ENCODE measurements at places on chromosomes 1 and 21. TPM values are rescaled to one million over a fixed set of nuclear protein-coding genes. Genes with fewer than 3 reads are reported as not detected.
A peak's percentile ranks its signal among the peaks of the same experiment; 100 is the strongest.

DNA sequence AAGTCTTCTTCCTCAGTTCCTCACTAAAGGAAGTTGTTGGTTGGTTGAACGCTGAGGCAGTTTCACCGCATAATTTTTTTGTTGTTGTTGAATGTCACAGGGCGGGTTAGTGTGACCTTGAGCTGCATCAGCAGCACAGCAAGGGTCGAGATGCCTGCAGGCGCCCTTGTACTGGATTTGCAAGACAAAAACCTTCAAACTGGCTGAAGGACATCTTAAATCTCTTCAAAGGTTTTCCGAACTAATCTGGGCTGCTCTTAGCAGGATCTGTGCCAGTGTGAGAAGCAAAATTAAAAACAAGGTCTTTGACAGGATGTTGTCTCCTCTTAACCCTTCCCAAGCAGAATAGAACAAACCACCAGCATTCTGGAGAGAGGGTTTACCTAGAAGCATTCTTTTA, 59.4 kb downstream of the NRIP1 start:
- no peak for DNase-seq
- H3K36me3 ChIP-seq, result peaks cover 4% of the 10 kb centered on the region
- H3K4me1 ChIP-seq, result peaks cover 8% of the 10 kb centered on the region
- no peak overlapping the region for H3K4me3 ChIP-seq
- H3K27ac ChIP-seq, result no peak overlapping the region

Gene EPHB2
- 0.29 TPM for polyA plus RNA-seq

GRCh38 chr21:45269861-45270260, 17.8 kb downstream of the POFUT2 start:
- no peak overlapping the region for H3K27ac ChIP-seq
- no peak overlapping the region for H3K4me3 ChIP-seq
- no peaks in the 10 kb centered on the region for H3K27me3 ChIP-seq
- H3K36me3 ChIP-seq, result peaks cover 16% of the 10 kb centered on the region
- H3K4me1 ChIP-seq, result no peaks in the 10 kb centered on the region
- DNase-seq, result no peak

Gene PTGFR
- 0.46 TPM for polyA plus RNA-seq

- no peak overlapping the region for H3K27ac ChIP-seq
- no peaks in the 10 kb centered on the region for H3K27me3 ChIP-seq
- H3K4me1 ChIP-seq, result peaks cover 6% of the 10 kb centered on the region
- DNase-seq, result no peak
- no peak overlapping the region for H3K4me3 ChIP-seq
- H3K36me3 ChIP-seq, result no peaks in the 10 kb centered on the region
These were observed 21.2 kb upstream of the JUN start for GRCh38 chr1:58804853-58805565.

DNA sequence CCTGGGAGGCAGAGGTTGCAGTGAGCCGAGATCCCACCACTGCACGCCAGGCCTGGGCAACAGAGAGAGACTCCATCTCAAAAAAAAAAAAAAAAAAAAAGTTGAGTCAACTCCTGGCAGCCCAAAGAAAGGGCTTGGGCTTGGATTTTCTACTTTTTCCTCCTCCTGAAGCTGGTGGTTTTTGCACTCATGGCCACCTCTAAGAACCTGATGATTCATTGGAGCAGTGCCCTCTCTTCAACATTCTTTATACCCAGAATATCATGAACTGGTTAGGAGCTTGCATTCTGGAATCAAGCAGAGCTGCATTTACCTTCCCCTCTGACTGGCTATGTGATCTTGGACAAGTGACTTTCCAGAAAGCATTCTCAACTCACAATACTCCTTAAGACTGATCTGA, 3.5 kb upstream of the ACTA1 start:
- H3K36me3 ChIP-seq, result peaks cover 6% of the 10 kb centered on the region
- no peak overlapping the region for H3K27ac ChIP-seq
- DNase-seq, result no peak
- peaks cover 3% of the 10 kb centered on the region for H3K4me1 ChIP-seq
- H3K27me3 ChIP-seq, result peaks cover 9% of the 10 kb centered on the region

- no peak for DNase-seq
- peaks cover 2% of the 10 kb centered on the region for H3K4me1 ChIP-seq
- no peaks in the 10 kb centered on the region for H3K36me3 ChIP-seq
These were observed 15.1 kb downstream of the KIAA1614 start for GRCh38 chr1:180927841-180928240.

Gene AADACL3
- not detected for polyA plus RNA-seq

DNA sequence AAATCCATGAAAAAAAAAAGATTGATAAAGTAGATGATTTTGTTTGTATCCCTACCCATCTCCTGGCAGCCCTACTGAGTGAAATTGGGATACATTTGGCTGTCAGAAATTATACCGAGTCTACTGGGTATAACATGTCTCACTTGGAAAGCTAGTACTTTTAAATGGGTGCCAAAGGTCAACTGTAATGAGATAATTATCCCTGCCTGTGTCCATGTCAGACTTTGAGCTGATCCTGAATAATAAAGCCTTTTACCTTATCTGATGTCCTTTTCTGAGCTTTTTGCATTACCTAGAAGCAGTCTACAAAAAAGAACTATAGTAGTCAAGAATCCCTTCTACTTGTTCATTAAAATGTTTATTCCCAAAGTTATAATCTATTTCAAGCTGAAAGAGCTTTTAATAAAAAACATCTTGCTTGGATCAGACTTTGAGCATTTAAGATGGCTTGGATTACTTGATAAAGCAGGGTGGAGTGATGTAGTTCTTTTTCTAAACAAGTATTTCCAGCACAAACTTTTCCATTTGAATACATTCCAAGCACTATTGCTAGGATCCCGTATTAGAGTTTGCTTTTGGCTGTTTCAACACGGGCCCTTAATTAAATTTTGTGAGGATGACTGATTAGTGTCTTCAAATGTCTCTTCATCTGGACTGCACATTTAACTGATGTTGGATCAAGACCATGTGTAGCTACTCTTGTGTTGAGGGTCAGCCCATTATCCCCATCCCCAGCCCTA, 69.2 kb downstream of the DTL start:
- no peaks in the 10 kb centered on the region for H3K36me3 ChIP-seq
- H3K27ac ChIP-seq, result no peak overlapping the region
- H3K27me3 ChIP-seq, result no peaks in the 10 kb centered on the region
- no peak for DNase-seq
- H3K4me3 ChIP-seq, result no peak overlapping the region
- no peaks in the 10 kb centered on the region for H3K4me1 ChIP-seq

DNA sequence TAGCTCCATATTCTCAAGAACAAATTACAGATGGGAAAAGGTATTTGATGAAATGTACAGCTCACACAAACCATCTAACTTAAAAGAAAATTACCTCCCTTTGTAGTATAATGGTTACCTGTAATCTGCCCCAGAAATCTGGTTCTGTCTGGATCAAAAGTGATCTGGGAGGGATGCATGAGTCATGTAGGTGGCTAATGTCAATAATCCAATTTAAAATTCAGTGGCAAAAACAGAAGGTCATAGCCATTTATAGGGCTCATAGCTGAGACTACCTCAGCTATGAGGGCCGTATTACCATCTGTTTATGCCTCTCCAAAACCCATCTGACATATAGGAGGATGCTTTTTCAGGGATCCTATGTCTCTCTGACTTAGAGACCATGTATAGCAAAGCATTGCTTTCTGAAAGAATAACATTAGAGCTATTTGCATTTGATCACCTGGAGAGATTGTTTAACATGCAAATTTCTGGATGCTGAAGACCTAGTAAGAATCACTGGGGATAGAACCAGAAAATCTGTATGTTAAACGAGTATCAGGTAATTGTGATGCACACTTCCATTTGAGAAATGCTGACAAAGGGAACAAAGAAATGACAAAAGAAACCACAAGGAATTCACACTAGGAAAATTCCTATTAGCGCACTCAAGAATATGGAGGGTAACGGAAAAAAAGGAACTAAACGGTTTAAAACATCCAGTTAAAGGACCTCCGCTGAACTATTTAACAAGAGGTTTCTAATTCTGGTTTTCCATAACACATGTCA, 17.6 kb downstream of the PAXBP1 start:
- peaks cover 41% of the 10 kb centered on the region for H3K36me3 ChIP-seq
- no peaks in the 10 kb centered on the region for H3K27me3 ChIP-seq
- DNase-seq, result no peak
- H3K27ac ChIP-seq, result no peak overlapping the region
- no peak overlapping the region for H3K4me3 ChIP-seq
- H3K4me1 ChIP-seq, result no peaks in the 10 kb centered on the region

DNA sequence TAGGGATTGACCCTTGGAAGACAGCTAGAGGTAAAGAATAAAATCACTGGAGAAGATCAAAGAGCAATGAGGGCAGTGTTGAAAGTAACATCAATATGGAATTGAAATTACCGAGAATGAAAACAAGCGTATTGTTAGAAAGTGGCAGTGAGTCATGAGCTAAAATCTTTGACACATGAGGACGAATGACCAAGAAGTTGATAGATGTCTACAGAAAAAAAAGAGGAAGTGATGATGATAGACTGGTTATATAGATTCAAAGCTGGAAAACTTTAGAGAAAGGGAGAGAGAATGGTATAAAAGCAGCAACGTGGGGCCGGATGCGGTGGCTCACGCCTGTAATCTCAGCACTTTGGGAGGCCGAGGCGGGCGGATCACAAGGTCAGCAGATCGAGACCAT, 12.5 kb upstream of the DNM3 start:
- no peaks in the 10 kb centered on the region for H3K27me3 ChIP-seq
- no peaks in the 10 kb centered on the region for H3K36me3 ChIP-seq
- H3K4me3 ChIP-seq, result no peak overlapping the region
- no peak for DNase-seq
- H3K27ac ChIP-seq, result no peak overlapping the region

- DNase-seq, result no peak
- H3K4me3 ChIP-seq, result no peak overlapping the region
- no peaks in the 10 kb centered on the region for H3K27me3 ChIP-seq
- no peak overlapping the region for H3K27ac ChIP-seq
- no peaks in the 10 kb centered on the region for H3K36me3 ChIP-seq
- no peaks in the 10 kb centered on the region for H3K4me1 ChIP-seq
These were observed 383.3 kb upstream of the PROX1 start for GRCh38 chr1:213604477-213604876.

GRCh38 chr1:62228136-62228882, 33.7 kb downstream of the L1TD1 start:
- no peaks in the 10 kb centered on the region for H3K4me1 ChIP-seq
- no peaks in the 10 kb centered on the region for H3K27me3 ChIP-seq
- H3K27ac ChIP-seq, result no peak overlapping the region

Gene KRTAP21-2
- polyA plus RNA-seq, result not detected

Gene SUSD4
- 1.9 TPM for polyA plus RNA-seq

Gene B4GALT2
- polyA plus RNA-seq, result 31.5 TPM

DNA sequence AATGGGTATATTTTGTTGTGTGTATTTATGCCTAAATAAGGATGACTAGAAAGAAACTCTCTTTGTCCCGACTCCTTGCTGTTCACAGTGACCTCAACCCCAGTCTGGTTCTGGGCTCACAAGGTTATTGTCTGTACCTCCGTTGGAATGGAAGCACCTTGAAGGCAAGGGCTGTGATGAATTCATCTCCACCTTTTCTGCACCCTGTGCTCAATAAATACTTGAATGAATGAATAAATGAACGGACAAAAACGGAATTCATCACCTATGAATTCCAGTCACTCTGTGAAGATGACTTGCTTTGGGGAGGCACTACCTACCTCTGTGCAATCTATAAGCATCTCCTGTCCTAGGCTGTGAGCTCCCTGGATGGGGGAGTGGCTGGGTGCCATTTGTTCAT, 39.3 kb downstream of the HSPG2 start:
- no peak for DNase-seq
- no peak overlapping the region for H3K4me3 ChIP-seq
- no peaks in the 10 kb centered on the region for H3K36me3 ChIP-seq
- H3K27me3 ChIP-seq, result no peaks in the 10 kb centered on the region
- no peak overlapping the region for H3K27ac ChIP-seq

DNA sequence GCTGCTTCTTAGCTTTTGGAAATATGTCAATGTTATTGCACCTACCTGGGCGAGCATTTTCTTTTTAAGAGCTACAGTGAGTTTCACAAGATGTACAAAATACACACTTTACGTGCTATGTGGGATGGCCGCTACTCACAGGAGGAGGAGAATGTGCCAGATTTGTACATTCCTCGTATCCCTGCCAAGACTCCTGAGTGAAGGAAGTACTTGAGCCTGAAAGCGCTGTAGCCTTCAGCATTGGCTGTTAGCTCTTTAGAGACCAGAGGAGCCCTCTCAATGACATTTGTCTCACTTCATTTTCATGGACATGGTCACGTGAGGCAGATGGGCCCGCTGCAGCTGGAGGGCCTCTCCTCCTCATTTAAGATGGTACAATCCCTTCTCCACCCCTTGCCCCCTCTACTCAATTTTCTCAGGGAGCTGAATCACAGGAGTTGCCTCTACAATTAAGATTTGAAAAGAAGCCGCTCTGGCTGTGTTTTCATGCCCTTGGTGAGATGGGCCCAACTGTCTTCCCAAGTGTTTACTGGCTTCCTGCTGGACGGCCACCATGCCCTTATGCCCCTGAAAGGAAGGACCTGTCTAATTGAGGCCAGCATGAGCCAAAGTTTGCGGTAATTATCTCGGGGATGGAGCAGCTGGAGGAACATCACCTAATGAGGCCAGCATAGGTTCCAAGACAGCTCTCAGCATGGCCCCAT, 442.6 kb downstream of the PRDM2 start:
- no peak overlapping the region for H3K27ac ChIP-seq
- no peaks in the 10 kb centered on the region for H3K27me3 ChIP-seq
- no peak for DNase-seq
- H3K36me3 ChIP-seq, result no peaks in the 10 kb centered on the region
- no peak overlapping the region for H3K4me3 ChIP-seq
- H3K4me1 ChIP-seq, result no peaks in the 10 kb centered on the region

- H3K27me3 ChIP-seq, result no peaks in the 10 kb centered on the region
- H3K4me3 ChIP-seq, result no peak overlapping the region
- peaks cover 2% of the 10 kb centered on the region for H3K36me3 ChIP-seq
- no peak for DNase-seq
- peak overlapping the region; percentile 86 for H3K27ac ChIP-seq
These were observed 88.0 kb upstream of the SLFNL1 start for GRCh38 chr1:41109310-41110197.

Gene AGT
- polyA plus RNA-seq, result 5,119 TPM

Gene VASH2
- polyA plus RNA-seq, result 0.01 TPM

Gene KIF26B
- 0.10 TPM for polyA plus RNA-seq

Gene BARHL2
- not detected for polyA plus RNA-seq

Gene CRP
- 13,117 TPM for polyA plus RNA-seq

DNA sequence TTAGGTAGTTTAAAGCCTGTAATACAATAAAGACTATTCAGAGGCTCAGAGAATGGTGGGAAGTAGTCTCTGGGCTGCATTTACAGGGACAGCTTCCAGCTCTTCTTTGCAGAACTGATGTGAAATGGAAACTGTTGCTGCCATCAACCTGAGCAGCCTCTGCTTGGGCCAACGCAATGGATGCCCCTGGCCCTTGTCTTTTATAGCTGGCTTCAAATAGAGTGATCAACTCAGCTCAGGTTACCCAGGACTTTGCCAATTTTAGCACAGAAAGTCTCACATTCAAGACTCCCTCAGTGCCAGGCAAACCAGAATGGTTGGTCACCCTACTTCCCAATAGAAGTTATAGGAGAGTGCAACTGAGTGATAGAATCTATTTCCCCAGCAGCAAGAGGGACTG, 18.1 kb upstream of the GALNT2 start:
- no peak for DNase-seq
- no peak overlapping the region for H3K27ac ChIP-seq
- no peaks in the 10 kb centered on the region for H3K4me1 ChIP-seq
- H3K4me3 ChIP-seq, result no peak overlapping the region

- H3K27me3 ChIP-seq, result no peaks in the 10 kb centered on the region
- H3K4me1 ChIP-seq, result no peaks in the 10 kb centered on the region
- no peak overlapping the region for H3K4me3 ChIP-seq
- DNase-seq, result no peak
These were observed 295.6 kb downstream of the S1PR1 start for GRCh38 chr1:101532377-101532776.

GRCh38 chr1:239805042-239805441, 286.6 kb upstream of the FMN2 start:
- no peaks in the 10 kb centered on the region for H3K4me1 ChIP-seq
- no peaks in the 10 kb centered on the region for H3K27me3 ChIP-seq
- no peak overlapping the region for H3K4me3 ChIP-seq
- H3K27ac ChIP-seq, result no peak overlapping the region
